Omental fat pad (tissue), 4 donors: ENCODE measurements at places on chromosomes 6 and 20. TPM values are rescaled to one million over a fixed set of nuclear protein-coding genes. Genes with fewer than 3 reads are reported as not detected.

Gene EDN3
- not detected for total RNA-seq

Gene HDGFL1
- total RNA-seq: not detected

Gene AKAP12
- total RNA-seq: 151 TPM

Gene PRKN
- 14.7 TPM for total RNA-seq

Gene MUC21
- total RNA-seq: not detected

Gene GLP1R
- total RNA-seq: not detected

Gene KCNG1
- 1.2 TPM for total RNA-seq

Gene TDRD6
- 1.6 TPM for total RNA-seq

Gene OR5V1
- not detected for total RNA-seq

Gene PI16
- total RNA-seq: 12.5 TPM

Gene BCAS1
- total RNA-seq: 0.50 TPM

Gene WASF1
- total RNA-seq: 12.1 TPM

Gene RIN2
- total RNA-seq: 117 TPM

Gene SLC22A23
- 8.3 TPM for total RNA-seq

Gene MRAP2
- 0.19 TPM for total RNA-seq
